ENCODE measurements at places on chromosomes 16 and 17.

- DNase-seq: peak; percentile 59
These were observed 18.2 kb downstream of the MPP3 start for GRCh38 chr17:43814714-43815113.

- DNase-seq: no peak
These were observed 25.6 kb upstream of the CPPED1 start for GRCh38 chr16:12829096-12829888.

DNA sequence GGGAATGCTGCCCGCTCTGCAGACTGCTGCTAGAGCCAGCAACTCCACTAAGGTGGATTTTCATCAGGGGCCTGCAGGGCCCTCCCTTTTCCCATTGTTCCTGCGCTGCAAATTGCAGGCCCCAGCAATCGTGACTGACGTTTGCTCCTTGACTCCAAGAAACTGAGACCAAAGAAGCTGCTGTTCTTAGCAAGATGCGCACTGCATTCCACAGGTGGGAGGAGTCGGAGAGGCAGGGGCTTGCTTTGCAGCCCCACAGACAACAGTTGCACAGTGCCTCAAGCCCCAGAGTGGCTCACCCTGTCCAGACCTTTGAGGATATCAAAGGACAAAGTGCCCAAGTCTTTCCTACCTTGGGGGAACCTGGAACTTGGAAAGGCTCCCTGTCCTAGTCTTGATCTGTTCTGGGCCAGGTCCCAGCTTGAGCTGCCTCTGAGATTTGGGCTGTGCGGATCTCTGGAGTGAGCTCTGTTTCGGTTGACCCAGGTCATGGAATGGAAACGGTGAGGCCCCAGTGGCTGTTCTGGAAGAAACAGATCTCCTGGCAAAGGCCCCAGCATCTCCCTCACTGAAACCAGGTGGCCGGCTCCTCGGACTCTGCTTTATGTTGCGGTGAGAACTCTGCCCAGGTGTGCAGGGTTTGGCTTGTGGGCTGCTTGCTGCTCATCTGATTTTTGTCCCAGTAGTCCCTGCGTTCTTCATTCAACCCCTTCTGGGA lies 24.9 kb downstream of the PLCD3 start:
- no peak for DNase-seq

GRCh38 chr16:85750827-85751697 lies at the start of gene C16orf74:
TSS of gene C16orf74 (minus strand) at chr16:85751096. CDS start at chr16:85735217, 15,879 bp downstream.
- peak; percentile 8 for DNase-seq

Data from RCC 7860 (cell line).